Stimulated activated CD8-positive, alpha-beta memory T cell treated with anti-CD3 and anti-CD28 coated beads, Interleukin-4, amount 100 ng/mL, for 1 hour (primary cell): ENCODE measurements at places on chromosomes 1 and 21.

- DNase-seq = no peak
Observed at GRCh38 chr1:221761354-221762002, 19.6 kb upstream of the DUSP10 start.

DNA sequence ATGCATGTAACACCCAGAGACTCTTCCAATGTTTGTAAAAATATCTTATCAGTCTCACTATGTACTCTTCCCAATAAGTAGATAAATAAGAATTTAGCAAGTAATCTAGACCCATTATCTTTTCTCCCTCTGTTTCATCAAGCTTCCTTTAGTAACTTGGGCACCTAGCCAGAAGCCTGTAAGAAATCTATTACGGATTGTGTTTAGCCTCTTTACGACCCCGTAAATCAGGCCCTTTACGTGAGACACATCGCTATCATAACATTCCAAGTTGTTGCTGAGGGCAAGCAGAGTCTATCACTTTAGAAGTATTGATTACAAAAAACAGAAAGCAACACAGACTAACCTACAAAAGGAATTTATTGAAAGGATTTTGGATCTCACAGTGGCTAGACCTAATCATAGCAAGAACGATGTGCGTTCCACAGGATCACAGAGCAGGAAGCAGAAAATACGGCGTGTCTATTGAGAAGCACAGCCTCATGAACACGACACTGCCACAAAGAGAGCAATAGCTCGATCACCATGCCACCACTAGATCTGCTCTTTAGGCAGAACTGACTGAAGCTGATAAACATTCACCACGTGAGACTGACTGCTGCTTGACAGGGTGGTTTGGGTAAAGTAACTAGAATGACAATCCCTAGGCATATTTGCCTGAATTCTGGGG, 922.1 kb downstream of the AMY1C start:
- no peak for DNase-seq

DNA sequence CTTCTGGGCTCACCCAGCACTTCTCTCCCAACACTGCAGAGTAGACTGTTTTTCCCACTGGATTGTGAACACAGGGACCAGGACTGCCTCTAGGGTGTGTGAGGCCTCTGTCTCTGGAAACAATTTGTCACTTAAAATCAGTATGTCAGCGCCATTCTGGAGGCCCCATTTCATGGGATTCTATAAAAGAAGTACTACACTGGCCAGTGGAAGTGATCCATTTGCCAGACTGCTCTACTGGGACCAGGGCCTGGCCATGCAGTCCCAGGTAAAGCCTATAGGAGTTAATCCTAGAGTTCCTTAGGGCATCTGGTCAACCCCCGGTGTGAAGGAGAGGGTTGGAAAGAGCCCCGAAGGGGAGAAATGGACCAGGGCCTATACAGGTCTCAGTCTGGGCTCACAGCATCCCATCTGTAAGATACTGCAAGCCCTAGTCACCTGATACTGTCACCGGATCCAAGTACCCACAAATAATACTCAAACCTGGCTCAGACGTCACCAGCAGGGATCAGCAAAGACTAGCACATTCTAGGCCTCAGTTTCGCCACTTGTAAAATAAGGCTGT, 245.0 kb downstream of the FOXD2 start:
- DNase-seq = no peak

- DNase-seq = no peak
Observed at GRCh38 chr1:157951230-157951629, 42.2 kb upstream of the KIRREL1 start.

- no peak for DNase-seq
Observed at GRCh38 chr1:176878750-176879536, 285.6 kb downstream of the ASTN1 start.

DNA sequence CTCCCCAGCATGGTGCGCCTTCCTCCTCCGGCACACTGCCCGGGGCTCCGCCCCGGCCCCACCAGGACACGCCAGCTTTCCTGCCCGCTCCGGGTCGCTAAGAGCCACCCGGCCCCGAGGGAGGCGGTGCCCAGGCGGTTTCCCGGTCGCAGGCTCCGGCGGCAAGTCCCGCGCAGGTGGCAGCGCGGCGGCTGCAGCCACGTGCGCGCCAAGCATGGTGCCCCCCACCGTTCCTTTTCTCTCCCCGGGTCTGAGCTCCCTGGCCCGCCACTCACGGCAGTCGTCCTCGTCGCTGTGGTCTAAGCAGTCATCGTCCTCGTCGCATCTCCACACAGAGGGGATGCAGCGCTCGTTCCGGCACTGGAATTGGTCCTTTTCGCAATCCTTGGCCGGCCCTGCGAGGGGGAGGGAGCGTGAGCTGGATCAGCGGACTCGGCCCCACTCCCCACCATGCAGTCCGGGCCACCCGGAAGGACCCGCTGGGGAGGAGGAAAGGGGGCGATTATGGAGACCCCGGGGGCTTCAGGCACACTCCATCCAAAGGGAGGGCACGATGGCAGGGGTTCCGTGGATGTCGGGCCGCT, 1.2 kb downstream of the LRP8 start:
- no peak for DNase-seq

DNA sequence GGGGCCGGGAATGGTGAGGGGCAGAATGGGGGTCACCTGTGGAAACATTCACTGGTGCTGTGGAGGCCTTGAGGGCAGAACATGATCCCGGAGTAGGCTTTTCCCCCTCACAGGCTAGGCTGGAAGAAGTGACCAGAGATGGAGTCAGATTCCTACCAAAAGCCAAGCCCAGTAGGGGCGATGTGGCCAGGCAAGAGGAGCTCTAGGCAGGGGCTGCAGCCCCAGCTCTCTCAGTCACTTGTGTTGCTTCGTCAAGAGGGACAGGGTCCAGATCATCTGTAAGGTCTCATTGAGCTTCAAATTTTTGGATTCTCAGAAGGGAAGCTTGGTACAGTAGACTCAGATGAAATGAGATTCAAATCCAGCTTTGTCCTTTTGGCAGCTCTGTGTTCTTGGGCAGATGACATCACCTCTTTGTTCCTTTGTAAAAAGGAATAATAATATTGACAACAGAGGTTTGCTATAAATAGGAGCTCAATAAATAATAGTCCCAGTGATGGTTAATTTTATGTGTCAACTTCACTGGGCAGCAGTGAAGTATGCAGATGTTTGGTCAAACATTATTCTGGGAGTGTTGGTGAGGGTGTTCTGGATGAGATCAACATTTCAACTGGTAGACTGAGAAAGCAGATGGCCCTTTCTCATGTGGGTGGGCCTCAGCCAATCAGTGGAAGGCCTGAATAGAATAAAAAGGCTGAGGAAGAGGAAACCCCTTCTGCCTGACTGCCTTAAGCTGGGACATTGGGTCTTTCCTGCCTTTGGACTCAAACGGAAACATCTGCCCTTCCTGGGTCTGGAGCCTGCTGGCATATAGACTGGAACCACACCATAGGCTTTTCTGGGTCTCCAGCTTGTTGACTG, 324.7 kb upstream of the USP24 start:
- DNase-seq = no peak

DNA sequence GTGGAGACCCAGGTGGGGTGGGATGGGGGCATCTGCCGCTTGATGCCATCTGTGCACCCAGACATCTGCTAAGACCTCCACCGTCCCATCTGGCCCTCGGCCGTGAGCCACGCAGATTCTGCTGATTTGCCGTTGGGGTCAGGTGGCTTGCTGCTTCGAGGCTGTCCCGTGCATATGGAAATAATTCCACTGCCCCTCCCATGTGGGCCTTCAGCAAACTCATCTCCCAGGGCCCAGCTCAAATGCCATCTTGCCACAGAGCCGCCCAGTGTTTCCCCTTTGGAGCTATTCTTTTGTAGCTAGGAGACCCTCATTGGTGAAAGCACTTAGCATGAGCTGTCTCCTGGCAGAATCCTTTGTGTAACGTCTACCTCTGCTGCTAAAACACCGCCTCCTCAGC, 99.8 kb downstream of the KAZN start:
- no peak for DNase-seq

DNA sequence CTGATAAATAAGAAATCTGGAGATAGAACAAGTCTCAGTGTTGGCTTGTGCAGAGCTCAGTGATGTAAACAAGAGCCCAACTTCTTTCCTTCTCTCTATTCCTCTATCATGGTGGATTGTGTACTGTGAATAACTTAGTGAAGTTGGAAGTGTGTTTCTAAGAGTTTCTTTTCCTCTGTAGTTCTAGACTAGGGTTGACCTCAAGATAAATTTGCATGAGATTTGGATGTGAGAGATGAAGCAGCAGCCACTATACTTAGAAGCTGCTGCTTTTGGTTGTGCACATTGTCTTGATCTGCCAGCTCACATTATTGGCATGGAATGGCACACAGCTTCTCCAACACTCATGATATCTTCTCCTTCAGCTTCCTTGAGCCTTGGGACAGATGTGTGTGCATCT, 198.9 kb upstream of the ZP4 start:
- DNase-seq = no peak

GRCh38 chr21:41677671-41678015, 89.2 kb downstream of the RIPK4 start:
- DNase-seq = no peak

- no peak for DNase-seq
Observed at GRCh38 chr1:45356186-45356585, 15.9 kb upstream of the MUTYH start.

DNA sequence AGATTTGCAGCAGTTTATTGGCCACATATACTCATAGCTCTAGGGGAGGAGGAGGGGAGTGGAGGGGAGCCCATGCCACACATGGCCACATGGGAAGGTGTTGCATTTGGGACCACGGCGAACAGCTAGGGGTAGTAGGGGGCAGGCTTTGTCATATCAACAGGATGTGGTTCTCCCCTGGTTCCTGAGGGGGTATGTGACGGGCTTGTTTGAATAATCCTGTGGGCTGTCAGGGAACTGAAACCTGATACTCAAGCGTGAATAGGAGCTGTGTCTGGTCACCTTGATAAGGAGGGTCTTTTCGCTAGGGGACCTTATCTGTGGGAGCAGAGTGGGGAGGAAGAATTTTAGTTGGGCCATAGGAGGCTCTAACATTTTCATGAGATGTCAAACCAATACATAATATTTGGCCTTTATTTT, 264.7 kb downstream of the CTH start:
- DNase-seq = no peak

DNA sequence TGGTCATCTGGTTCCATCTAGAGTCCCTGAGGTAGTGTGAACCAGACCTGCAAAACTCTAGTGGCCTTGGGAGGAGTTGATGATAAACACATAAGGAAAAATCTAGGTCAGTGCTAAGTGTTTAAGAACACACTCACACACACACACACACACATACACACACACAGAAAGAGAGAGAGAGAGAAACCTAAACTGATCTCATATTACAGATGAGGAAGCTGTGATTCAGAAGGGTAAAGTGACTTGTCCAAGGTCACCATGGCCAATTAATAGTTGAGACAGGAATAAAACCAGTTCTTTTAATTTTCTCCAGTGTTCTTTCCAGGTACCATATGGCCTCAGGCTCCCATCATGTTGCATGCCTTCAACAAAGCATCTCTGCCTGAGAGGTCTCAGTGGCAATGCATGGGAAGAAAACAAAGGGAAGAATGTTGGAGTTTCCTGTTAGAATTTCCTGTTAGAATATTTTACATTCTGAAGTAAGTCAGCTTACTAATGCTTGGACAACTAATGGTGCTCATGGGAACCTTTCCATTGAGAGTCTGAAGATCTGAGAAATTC, 77.3 kb upstream of the TSPAN2 start:
- no peak for DNase-seq

DNA sequence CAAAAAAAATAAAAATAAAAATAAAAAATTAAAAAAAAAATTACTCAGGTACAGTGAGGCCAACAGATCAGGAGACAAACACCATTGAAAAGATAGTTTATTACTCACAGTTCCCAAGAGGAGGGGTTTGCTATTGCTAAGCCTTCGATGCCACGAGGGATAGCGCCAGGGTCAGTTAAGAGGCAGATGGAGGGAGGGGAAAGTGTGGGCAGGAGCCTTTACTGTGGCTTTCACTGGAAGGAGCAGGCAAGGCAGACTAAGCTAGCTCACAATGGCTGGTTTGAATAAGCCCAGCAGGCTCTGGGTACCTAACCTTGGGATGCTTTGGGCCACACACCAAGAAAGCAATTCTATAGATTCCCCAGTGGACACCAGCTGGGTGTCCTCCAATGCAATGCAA, 12.7 kb upstream of the RNF187 start:
- DNase-seq = no peak

DNA sequence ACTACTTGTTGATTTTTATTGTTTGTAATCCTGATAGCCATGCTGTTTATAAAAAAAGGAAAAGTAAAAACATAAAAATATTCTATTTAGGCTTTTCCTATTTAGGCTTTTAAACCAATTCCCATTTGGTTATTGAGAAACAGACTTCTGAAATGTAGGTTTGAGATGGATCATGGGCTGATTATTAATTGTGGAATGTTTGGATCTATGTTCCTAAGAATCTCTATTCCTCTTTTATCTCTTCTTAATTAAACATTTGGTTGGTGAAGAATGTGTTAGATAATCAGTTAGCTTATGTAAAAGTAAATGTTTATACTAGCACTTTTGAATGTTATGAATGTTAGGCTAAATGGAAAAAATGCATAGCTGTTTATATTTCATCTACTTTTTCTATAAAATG, 97.4 kb downstream of the ATF6 start:
- no peak for DNase-seq

- no peak for DNase-seq
Observed at GRCh38 chr1:205339717-205340116, 17.0 kb downstream of the KLHDC8A start.

DNA sequence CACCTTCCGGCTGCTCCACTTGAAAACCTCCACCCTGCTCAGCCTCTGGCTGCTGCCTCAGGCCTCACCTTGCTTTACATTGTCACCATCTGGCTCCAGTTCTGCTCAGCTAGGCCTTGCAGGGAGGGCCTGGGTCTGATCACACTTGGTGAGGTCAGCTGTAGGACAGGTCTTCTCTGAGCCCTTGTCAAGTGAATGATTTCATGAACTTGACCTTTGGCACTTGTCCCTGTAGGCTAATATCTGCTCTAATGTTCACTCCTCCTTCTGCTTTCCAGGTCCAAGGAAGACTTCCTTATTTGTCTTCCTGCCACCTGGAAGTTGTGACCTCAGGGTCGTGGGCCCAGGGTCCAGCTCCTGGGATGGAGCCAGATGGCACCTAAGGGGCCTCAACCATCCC, 41.4 kb downstream of the PTPRF start:
- no peak for DNase-seq

- no peak for DNase-seq
Observed at GRCh38 chr1:67666636-67667035, 18.4 kb upstream of the GADD45A start.

DNA sequence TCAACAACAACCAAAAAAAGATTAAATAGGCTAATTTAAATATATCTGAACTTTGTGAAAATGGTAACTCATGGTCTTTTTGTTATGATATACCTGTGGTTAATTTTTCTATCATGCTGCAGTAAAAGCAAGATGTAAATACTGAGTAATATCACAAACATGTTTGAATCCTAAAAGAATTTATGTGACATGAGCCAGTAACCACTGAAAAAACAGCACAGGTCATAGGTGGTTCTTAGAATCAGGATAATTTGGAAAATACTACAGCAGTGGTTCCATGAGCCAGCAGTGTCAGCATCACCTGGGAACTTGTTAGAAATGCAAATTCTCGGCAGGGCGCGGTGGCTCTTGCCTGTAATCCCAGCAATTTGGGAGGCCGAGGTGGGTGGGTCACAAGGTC, 4.1 kb downstream of the ATP5IF1 start:
- DNase-seq = no peak
